Cortex of kidney (tissue), 1 donor: ENCODE measurements at places on chromosomes 13 and 19.

DNA sequence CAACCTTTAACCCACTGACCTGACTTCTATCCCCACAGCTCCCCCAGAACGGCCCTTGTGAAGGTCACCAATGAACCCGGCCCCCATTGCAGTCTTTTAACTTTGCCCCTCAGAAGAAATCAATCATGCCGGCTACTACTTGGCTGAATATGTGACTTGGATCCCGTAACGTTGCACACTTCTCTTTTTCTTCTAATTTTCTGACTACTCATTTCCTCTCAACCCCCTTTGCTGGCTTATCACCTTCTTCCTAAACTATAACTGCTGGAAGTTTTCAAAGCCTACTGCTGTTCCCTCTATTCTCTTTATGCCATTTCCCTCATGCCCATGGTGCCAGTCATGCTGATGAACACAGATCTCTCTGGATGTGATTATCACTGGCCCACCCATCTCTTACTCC lies 367.6 kb downstream of the DNAJC15 start:
- no peak for DNase-seq

DNA sequence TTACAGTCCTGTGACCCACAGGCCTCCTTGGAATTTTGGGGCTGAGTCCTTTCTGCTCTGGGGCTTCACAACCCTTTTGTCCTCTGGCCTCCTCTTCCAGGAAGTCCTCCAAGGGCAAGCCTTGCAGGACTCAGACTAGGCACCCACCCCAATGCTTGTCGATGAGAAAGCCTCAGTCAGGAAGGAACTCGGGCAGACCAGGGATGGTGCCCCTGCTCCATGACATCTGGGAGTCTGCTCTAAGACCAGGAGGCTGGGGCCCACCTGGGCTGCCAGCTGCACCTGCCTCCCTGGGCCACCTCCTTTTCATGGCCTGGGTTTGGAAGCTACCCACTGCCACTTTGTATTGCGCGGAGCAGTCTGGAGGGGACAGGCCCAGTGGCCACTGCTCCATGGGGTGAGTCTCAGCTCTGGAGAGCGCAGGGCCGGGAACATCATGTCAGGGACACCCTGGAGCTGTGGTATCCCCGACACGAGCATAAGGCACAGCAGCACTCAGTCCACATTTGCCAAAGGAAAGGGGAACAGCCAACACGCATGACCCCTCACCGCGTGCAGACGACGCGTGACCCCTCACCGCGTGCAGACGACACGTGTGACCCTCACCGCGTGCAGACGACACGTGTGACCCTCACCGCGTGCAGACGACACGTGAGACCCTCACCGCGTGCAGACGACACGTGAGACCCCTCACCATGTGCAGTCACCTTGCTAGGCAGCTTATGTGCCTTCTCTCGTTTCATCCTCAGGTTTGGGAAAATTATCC lies 10.8 kb downstream of the C2CD4C start:
- no peak for DNase-seq

GRCh38 chr13:74325106-74325505 lies 190.9 kb upstream of the KLF12 start:
- no peak for DNase-seq

DNA sequence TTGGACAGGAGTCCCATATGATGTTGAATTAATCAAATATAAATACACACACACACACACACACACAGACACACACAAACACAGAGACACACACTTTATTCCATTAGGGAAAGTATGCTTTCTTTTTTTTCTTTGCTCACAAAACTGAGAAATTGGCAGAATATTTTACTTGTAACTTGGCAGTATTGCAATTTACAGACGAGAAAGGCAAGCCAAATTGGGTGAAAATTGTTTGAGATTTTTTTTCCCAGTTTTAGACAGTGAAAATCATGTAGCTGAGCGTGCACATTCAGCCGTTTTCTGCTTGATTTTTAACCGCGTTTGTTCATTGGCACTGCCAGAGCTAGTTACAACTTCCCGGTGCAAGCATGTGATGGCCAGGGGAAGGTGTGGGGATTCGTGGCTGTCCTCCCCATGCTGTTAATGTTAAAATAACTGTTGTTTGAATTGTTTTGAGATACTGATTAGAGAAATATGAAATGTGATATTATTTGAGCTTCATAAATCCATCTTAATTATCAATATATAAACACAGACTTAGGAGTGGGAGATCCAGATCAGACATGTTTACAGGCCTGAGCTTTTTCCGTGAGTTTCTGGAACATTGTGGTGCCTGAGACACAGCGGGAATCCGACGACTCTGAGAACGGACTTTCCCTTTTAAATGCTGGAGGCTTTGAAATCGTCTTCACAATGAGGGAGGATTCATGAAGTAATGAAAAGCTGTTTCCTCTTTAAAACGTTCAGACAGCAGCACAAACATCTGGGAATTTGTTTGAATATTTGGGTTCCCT lies 125.5 kb downstream of the KCNRG start:
- no peak for DNase-seq

DNA sequence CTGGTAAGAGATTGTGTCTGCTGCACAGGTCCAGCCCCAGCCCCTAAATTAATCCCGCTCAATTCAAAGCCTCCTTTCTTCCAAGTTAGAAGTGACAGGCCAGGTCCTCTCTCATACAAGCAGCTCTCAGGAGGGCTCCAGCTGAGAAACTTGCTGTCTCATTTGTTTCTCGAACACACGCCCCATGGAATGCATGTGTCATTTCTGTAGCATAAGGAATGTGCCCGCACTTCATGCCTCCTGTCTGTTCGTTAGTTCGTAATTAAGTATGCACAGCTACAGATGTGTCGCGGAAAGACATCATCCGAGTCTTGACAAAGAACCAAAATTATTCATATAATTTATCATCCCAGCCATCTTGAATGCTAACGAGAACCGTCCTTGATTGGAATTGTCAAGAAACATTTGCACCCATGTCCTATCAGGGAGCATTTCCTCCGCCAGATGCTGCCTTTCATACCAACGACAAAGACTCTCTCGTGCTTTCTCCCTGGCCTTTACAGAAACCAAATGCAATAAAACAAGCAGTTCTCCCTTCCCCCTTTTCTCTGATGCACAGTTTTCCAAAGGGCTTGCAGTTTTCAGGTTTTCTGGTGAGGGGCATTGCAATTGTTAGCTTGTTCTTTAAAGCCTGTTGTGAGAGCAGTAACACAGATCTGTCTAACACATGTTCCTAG lies 133.5 kb downstream of the UQCRFS1 start:
- DNase-seq: no peak

GRCh38 chr13:114121496-114122126 lies 10.8 kb downstream of the RASA3 start:
- no peak for DNase-seq

DNA sequence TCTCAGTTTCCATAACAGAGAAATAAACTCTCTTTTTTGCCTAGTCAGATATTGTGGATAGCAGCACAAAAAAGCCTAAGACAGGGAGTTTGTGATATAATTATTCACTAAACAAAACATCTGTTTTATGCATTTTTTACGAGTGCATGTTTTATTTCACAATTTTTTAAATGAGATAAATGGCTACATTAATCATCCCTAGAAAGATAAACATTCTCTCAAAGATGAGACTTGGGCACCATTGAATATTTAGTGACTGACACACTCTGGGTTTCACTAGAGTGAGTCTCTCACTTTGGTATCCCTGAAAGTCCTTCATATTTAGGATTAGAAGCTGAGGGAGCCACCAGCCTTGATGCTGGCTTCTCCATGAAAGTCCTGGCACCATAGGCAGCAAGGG lies 74.3 kb upstream of the LRCH1 start:
- no peak for DNase-seq

DNA sequence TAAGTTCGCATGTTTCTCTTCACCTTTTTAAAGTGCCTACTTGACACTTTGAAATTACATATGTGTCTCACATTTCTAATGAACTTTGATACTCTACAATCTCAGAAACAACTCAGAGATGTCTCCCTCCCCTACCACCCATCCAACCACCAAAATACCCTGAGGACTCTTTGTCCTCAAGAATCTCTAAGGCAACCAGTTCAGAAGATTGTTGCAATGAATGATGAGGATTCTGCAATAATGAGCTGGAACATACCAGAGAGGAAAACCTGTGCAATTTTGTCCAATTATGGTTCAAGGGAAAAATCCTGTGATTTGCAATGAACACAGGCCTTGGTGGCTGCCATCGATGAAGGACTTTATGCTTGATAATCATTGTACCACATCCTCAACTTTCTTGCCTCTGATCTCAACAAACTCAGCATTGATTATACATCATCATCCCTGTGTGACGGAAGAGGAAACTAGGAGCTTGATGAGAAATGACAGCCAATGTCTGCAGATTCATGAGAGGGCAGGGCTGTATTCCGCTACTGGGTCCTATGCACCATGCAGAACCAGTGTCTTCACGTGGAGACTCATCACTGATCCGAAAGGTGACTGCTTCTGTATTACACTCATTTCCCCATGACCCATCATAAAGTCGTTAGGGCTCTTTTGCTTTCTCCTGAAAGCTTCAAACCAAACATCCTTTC lies 1.1 kb downstream of the FPR1 start:
- no peak for DNase-seq

- DNase-seq: no peak
Observed at GRCh38 chr13:48000559-48001113, 437 bp downstream of the SUCLA2 start.

- DNase-seq: no peak
Observed at GRCh38 chr13:110471833-110472162, 89.7 kb downstream of the RAB20 start.

- no peak for DNase-seq
Observed at GRCh38 chr13:43694146-43694664, 92.6 kb downstream of the ENOX1 start.

DNA sequence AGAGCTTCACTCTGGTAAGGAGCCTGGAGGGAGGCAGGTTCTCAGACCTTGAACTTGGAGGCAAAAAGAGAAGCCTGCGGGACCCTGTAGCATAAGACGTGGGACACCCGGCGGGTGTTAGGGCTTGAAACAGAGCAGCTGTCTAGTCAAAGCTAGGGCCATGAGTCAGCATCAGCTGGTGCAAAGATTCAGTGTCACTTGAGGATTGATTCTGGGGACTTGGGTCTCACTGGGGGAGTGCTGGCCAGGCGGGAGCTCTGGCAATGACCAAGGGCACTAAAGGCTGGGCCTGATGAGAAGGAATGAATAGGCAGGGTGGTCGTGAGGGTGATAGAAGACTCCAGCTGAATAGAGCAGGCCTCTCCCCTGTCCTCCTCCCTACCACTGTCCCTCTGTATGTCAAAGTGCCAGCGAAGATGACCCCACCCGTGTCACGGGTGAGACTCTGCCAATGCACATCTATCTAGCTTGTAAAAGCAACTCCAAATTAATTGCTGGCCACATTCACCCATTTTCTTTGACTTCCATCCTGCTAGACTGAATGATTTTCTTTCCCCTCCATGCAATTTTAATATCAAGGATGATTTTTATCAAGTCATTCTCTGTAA lies 97.1 kb downstream of the MBNL2 start:
- no peak for DNase-seq
